ENCODE measurements at places on chromosomes 5 and 9.

DNA sequence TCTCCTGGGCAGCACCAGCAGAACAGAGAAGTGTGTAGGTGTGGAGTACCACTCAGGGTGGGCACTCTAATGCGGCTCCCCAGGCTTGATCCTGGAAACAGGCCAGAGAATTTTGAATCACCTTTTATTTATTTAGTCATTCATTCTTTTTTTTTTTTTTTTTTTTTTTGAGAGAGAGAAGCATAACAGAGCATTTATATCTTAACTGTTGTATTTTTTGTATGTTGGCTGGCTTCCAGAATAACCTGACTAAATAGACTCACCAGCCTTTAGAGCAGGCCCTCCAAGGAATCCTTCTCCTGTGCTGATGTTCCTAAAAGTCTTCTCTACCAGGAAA, 153.4 kb downstream of the PIK3R1 start:
- DNase-seq = no peak

DNA sequence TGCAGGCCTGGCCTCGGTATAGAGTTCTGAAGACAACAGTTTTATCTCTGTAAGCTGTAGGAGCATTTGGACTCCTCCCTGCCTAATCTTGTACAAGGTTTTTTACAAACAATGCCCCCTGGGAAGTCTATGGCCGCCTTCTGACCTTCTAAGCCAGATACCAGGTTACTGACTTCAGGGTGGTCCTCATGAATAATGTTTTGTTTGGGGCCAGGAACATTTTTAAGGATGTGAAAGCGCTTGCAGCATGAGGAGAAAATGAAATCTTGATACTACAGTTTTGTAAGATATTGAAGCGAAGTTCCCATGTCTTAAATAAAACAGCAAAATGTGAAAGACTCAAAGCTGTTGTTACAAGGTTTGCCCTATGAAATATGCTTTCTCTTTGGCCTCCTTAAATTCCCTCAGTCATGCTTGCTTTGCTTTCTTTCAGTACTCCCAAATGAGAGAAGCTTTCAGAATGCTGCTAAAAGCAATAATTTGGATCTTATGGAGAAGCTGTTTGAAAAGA, 5.2 kb downstream of the ANKDD1B start:
- no peak for DNase-seq

DNA sequence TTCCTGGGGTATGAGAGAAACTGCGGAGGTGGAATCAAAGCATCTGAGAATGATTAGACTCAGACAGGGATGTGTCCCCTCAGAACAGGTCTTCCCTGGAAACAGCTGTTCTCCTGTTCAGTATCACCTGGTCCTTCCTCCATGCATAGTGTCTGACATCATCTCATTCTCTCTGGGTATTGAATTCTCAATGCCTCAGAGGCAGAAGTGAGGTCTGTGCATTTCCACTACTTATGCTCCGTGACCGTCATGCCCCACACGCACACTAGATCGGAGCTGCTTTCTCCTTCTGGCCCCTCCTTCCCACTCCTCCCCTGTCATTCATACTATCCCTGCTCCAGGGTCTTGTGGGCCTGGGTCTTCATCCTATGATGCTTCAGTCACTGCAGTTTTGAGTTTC, 61.4 kb upstream of the DAB2IP start:
- DNase-seq = no peak

- no peak for DNase-seq
Observed at GRCh38 chr5:60297658-60298057, 402.3 kb downstream of the DEPDC1B start.

DNA sequence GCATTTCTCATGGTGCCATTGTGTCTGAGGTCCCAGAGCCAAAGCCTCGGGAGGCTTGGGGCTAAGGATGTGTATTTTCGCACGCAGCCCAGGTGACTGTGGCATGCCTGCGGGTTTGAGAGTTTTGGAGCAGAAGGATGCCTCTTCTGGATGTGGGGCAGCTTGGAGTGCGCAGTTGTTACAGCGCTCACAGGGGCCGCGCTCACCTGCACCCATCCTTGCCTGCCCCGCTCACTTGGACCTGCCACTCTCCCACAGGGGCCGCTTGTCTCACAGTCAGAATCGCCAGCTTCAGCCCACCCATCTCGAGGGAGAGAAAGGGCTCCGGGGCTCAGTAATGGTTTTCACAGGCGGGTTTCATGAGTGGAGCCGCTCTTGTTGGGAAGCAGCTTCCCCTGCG, 132.9 kb downstream of the MVB12B start:
- no peak for DNase-seq

GRCh38 chr9:101132801-101133200, 104.3 kb downstream of the PLPPR1 start:
- no peak for DNase-seq

- DNase-seq = no peak
Observed at GRCh38 chr5:74530326-74531050, 110.0 kb downstream of the ENC1 start.

DNA sequence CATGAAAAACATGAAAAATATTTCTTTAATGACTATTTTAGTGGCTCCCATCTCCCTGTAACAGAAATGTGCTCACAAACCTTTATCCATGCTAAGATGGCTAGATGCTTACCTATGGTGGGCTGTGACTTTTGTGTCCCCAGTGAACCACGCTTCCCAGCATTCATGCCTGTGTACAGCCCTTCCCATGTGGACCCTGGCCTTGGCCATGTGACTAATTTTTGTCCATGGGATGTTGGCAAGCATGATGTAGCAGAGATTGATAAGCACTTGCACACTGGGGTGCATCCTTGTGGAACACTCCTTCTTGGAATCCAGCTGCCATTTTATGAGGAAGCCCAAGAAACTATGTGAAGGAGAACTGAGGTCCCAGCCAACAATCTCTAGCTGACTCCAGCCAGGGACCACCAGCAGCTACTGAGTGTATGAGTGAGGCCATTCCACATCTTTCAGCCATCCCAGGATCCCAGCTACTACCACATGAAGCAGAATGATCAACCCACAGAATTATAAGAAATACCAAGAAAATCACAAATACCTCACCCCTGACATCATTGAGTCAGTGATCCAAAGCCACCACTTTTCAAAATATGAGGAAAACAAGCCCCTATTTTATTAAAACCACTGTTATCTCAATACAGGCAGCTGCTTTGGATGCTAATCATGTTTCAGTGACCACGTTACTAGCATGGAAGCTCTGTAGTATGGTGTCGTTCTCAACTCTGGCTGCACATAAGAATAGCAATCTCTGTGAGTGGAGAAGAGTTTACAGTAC, 16.1 kb upstream of the RAI14 start:
- DNase-seq = no peak

GRCh38 chr9:15889555-15889954, 336.7 kb downstream of the CCDC171 start:
- DNase-seq = no peak

DNA sequence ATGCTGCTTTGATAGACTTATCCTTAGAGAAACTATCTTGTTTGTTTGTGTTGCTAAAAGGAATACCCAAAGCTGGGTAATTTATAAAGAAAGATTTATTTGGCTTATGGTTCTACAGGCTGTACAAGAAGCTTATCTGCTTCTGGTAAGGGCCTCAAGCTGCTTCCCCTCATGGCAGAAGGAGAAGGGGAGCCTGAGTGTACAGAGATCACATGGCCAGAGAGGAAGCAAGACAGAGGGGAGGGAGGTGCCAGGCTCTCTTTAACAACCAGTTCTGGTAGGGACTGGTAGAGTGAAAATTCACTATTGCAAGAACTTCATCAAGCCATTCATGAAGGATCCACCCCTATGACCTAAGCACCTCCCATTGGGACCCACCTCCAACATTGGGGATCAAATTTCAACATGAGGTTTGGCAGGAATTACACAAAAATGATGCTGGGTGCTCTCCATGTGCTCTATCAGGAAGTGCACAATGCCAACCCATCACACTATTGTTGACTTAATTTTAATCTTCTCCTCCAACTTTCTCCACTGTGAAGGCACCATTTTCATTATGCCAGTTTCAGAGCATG, 115.1 kb upstream of the SHB start:
- DNase-seq = no peak

GRCh38 chr5:109620651-109621050, 69.1 kb upstream of the MAN2A1 start:
- DNase-seq = no peak

DNA sequence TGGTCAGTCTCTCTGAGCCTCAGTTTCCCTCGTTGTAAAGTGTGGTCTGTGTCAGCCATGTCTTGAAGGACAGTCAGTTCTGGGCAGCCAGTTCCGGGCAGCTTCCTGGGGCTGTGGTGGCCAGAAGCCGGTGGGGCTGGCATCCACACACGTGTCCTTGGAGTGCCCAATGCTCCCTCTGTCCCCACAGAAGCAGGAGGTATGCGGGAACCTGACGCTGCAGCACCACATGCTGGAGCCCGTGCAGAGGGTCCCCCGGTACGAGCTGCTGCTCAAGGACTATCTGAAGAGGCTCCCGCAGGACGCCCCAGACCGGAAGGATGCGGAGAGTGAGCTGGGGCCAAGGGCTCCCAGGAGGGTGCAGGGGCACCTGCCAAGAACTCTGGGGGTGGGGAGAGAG, 48.4 kb upstream of the SUSD3 start:
- DNase-seq = peak; percentile 48

DNA sequence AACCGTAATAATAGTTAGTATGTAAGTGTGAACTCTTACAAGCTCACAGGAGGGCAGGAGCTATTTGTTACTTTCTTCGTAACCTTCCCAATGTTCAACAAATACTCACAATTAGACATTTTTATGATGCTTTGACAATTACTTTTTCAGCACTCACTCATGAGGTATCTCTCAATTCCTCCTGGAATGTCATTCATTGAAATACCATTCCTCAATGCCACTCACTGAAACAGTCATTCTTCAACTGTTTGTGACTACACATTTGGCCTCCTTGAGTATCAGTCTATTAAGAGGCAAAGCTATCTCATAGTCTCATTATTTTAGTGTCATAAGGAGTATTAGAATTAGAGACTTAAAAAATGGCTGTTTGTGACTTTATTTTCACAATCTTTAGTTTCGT, 734.1 kb upstream of the DMAC1 start:
- DNase-seq = no peak

- DNase-seq = no peak
Observed at GRCh38 chr5:10140195-10140973, 109.3 kb downstream of the ATPSCKMT start.

DNA sequence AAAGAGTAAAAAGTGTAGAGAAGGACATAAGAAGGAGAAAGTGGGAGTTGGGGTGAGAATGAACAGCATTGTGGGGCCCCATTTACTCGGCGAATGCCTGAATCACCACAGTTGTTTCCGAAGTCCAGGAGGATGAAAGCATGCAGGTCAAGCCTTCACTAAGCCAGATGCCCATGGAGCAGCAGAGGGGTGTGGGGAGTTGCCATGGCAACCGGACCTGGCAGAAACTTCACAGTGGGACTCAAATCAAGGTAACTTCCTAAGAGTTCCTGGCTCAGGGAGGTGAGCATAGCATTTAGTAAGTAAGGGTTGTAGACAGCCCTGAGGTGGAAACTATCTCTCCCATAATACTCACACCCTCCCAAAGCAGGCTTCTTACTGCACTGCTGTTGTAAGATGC, 357.1 kb downstream of the TRIM32 start:
- no peak for DNase-seq

GRCh38 chr5:77957-78804, 13.8 kb upstream of the PLEKHG4B start:
- no peak for DNase-seq

DNA sequence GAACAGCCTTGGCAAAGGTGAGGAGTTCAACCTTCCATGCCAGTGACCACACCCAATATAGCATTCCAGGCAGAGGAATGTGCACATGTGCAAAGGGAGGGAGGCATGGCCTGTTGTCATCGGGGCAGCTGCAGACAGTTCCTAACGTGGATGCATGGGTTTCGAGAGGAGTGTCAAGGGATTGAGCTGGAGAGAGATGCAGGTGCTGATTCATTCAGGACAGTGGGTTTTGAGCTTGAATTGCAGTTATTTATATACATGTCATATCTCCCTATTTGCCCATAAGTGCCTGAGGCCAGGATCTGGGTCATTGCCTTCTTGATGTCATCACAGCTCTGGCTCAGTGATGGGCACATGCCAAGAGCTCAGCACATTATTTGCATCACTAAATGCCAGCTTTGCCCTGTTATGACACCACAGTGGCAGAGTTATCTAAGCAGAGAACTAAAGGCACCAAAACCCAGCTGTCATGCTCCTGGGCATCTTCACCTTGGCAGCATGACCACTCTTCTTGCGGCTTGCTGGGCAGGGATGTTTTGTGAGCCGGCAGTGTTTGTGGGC, 278.0 kb downstream of the NTRK2 start:
- no peak for DNase-seq

GRCh38 chr5:108387758-108388157, 5.9 kb upstream of the FBXL17 start:
- DNase-seq = no peak

DNA sequence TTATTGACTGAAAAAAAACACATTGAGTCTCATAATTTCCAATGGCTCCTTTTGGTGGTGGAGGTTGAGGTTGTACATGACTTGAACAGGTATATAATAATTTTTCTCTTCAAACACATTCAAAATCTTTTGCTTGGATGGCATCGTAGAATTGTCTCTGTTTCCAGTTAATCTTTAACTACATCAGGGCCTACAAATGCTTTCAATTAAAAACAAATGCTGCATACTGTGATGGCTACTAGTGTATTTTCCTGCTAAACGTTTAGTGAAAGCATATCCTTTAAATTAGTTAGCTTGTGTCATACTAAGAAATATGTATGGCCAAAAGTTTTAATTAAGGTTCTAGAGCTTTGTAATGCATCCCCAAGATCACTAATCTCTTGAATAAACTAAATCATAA, 313.8 kb downstream of the SLF1 start:
- DNase-seq = no peak

GRCh38 chr9:32251539-32251938, 132.9 kb upstream of the ACO1 start:
- DNase-seq = no peak

- no peak for DNase-seq
Observed at GRCh38 chr9:75130621-75131230, 42.4 kb downstream of the OSTF1 start.

DNA sequence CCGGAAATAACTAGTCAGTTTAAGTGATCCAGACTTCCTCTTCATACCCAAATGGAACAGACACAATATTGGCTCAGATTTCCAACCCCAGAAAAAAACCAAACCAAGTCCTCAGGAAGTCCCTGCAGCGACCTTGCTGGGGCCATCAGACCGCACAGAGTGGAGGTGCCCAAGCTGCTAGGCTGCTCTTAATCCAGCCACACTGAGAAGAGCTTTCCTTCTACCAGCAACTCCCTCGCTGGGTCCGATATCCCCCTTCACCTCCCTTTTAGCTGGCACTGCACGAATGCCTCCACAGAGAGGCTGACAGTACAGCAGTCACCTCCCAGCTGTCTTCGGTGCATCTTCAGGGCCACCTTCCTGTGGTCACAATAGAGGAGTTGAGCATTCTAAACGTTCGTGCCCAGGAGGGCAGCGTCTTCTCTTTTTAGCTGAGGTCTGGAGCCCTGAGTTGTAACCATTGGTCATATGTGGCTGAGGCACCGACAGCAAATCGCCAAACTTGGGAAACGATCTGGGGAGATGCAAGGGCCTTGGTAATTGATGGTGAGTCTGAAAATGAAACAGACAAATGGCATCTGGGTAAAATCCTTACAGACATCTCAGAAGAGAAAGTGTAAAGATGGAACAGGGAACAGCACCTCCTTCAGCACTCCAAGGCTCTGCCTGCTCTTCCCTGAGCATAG, 5.7 kb downstream of the NAIF1 start:
- DNase-seq = no peak

GRCh38 chr5:153256-153655, 38.0 kb upstream of the LRRC14B start:
- DNase-seq = no peak

GRCh38 chr5:40983781-40984180, 74.5 kb downstream of the C7 start:
- DNase-seq = no peak

GRCh38 chr5:66717455-66718373, 121.5 kb downstream of the MAST4 start:
- DNase-seq = no peak

All from upper lobe of right lung (tissue), 1 donor.